KBM-7 (cell line): ENCODE measurements at places on chromosomes 2 and 18.

DNA sequence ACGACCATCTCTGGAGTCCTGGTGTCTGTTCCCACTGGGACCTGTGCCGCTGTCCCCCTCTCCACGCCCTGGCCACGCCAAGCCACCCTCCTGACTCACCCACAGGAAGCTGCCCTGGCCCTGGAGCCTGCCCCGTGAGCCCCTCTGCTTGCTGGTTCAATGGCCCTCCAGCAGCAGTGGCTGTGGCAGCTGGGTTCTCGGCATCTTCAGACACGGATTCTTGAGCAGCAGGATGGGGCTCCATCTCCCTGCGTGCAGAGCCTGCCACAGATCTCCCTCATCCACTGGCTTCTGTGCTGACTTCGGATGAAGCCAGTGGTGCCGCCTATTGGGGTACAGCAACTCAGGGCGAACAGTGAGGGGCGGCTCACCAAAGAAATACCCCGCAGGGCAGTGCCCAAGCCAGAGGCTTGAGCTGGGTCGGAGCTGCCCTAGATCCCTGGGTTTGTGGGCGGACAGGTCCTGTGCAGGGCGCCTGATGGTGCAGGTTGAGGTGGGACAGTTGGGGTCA is 14.0 kb downstream of the CAPN10 start:
- no peak for DNase-seq

- no peak for DNase-seq
Measured at GRCh38 chr2:127125821-127126220, 18.9 kb upstream of the BIN1 start.

DNA sequence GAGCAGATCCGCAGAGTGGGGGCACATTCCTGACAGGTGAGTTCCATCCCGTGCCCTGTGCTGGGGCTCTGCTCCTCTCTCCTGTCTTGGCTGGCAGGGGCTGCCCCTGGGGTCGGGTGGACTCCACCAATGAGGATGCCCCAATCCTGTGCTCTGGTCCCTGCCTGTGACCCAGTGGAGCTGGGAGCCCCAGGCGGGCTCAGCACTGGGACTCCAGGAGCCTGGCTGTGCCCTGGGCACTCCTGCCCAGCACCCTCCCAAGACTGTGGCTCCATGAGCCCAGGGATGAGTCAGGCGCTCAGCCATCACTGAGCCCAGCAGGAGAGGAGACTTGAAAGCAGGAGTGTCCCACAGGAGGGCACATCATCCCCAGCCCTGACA is 53.9 kb downstream of the MBP start:
- DNase-seq, result no peak

DNA sequence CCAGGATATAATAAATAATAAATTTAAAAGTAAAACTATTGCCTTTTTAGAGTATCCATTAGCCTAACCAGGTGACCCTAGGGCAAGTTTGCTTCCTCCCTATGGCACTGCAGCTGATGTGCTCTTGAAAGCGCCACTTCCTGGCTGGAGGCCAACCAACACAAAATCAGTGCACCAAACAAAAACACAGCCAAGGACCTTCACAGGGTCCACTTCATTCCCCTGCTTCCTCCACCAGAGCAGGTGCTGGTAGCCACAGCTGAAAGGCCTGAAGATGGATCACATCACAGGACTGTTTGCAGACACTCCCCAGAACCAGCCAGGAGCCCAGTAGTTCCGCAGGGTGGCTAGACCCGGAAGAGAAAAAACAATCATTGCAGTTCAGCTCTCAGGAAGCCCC is 108.8 kb downstream of the TWIST2 start:
- no peak for DNase-seq

DNA sequence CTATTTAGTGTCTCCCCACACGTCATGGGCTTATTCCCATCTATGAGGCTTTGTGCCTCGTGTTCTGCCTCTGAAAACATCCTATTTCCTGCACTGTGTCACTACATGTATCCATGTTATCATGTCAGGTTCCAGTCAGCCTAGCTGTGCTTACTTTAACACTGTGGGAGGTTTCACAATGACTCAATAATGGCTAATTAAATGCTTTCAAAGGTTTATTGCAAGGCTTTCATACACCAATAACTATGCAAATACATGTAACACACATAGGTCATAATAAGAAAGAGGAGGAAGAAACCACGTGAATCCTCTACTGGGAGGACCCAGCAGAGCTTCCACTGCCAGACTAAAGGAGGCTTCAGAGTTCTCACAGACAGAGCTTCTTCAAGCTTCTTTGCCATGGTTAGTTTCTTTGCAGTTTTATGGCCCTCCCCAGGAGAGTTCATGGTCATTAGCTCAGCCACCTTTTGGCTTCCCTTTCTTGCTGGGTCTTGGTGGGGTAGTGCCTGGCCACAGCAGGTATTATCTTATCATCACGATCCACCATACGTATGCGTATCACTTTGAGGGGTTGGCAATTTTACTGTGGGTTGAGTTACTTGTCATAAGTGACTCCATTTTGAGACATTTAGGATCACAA is 5.1 kb upstream of the COLEC12 start:
- DNase-seq, result no peak

GRCh38 chr2:129763190-129763846 is 216.1 kb upstream of the RAB6C start:
- DNase-seq, result no peak

DNA sequence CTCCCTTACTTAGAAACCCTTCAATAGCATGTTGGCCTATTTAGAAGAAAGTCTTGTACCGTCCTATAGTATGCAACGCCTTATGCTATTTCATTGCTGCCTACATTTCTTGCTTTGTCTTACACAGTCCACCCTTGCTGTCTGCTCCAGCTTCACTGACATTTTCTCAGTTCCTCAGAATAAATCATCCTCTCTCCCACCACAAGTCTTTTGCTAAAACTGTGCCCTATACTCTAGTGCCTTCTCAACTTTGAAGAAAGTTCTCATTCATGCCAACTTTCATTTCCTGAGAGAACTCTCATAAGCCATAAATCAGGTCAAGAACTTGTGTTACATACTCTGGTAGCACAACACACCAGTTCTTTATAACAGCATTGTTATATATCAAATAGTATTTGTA is 54.3 kb upstream of the COL3A1 start:
- no peak for DNase-seq

GRCh38 chr2:14459786-14460325 is 172.7 kb upstream of the LRATD1 start:
- DNase-seq, result no peak

GRCh38 chr18:58225101-58225500 is 181.1 kb downstream of the NEDD4L start:
- no peak for DNase-seq

- no peak for DNase-seq
Measured at GRCh38 chr2:149307014-149307413, 23.4 kb upstream of the LYPD6 start.

GRCh38 chr2:24586955-24587354 is 95.9 kb downstream of the NCOA1 start:
- no peak for DNase-seq

GRCh38 chr2:196681510-196681909 is 42.0 kb downstream of the CCDC150 start:
- no peak for DNase-seq

- no peak for DNase-seq
Measured at GRCh38 chr2:239227661-239228371, 173.0 kb downstream of the HDAC4 start.

GRCh38 chr18:57909620-57910019 is 106.5 kb upstream of the ATP8B1 start:
- no peak for DNase-seq

- no peak for DNase-seq
Measured at GRCh38 chr2:158240975-158241374, 139.3 kb downstream of the UPP2 start.

DNA sequence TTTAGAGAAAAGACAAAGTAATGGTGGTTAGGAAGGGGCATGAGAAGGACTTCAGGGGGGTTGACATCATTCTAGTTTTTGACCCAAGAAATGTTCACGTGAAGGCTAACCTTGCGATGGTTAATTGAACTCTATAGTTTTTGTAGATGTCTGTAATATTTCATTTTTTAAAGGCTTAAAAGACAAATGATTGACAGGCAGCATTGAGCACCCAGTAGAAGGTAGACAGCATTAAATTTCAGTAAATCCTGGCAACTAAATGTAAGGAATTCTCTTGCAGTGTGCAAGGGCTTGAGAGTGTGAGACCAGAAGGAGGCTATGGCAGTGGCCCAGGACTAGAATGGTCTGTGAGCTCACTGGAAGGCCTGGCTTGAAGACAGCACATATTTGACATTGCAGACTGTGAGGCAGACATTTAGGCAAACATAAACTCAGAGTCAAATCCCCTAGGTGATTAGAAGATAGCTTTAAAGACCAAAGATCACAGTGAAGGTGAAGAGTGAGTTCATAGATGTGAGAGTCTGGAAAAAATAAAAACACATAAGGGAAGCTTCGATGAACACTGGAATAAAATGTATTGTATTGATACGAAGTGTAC is 100.1 kb upstream of the MAP4K4 start:
- no peak for DNase-seq

DNA sequence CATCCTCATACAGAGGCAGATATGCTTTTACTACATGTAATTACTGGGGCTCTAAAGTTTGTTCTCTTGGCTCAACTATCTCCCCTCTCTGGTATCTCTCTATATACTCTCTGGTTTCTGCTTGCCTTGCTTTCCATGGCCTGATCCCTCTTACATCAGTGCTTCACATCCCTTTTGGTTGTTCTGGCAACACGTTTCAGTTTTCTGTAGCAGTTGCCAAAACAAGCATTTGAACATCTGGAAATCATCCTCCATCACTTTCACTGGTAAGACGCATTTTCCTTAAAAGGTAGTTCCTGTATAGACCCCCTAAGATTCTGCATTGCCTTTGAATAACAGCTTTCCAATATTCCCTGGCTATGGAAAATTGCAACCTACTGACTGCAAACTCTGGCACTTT is 25.9 kb downstream of the COL5A2 start:
- no peak for DNase-seq

DNA sequence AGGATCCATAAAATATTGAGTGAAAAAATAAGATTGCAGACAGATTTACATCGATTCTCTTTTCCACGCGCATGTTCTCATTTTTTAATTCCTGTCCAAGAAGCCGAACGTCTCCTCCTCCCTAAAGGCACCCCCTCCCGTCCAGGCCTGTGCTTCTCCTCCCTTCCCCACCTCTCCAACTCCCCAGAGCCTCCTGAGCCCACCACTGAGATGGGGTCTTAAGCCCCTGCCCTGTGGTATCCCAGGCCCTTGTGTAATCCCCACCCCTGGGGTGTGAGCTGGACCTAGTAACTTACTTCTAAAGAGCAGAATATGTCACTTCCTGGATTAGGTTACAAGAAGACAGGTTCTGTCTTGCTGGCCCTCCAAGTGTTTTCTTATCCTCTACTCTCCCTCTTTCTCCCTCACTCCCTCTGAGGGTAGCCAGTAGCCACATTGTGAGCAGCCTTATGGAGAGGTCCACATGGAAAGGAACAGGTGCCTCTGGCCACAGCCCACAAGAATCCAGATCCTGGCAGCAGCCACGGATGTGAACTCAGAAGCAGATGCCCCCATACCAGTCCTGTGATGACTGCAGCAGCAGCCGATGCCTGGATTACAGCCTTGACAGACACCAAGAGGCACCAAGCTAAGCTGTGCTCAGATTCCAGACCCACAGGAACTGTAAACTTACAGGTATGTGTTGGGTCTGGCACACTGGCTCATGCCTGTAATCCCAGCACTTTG is 39.6 kb upstream of the OTOS start:
- no peak for DNase-seq

DNA sequence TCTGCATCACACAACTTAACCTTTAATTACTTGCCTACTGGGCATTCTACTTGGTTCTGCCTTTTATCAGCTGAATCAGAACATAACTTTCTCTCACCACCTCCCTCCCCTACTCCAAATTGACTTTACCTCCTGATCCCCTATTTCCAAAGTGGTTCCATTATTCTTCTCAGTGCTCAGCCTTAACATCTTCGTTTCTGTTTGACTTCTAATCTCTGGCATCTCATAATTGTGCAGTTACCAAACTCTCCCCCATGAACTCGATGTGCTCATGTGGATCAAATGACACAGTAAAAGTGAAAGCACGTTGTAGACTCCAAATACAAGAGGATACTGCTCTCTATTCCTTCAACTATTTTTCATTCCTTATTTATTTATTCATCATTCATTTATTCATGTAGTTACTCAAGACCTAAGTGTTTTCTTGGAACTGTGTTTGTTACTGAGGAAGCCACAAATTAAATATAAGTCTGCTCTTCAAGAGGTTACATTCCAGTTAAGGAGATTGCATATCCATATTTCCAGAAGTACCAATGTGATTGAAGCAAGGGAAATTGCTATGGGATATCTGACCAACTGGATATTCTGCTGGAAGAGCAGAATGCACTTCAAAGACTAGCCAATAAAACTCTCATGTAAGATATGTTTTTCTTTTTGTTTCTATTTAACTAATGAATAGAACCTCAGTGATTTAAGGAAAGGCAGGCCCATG is 158.8 kb downstream of the TMEFF2 start:
- DNase-seq, result no peak

- DNase-seq, result no peak
Measured at GRCh38 chr2:240467149-240467642, 31.7 kb downstream of the GPC1 start.

GRCh38 chr2:175766880-175767279 is 235.2 kb downstream of the LNPK start:
- DNase-seq, result no peak

- no peak for DNase-seq
Measured at GRCh38 chr2:209323738-209324137, 100.1 kb upstream of the MAP2 start.

DNA sequence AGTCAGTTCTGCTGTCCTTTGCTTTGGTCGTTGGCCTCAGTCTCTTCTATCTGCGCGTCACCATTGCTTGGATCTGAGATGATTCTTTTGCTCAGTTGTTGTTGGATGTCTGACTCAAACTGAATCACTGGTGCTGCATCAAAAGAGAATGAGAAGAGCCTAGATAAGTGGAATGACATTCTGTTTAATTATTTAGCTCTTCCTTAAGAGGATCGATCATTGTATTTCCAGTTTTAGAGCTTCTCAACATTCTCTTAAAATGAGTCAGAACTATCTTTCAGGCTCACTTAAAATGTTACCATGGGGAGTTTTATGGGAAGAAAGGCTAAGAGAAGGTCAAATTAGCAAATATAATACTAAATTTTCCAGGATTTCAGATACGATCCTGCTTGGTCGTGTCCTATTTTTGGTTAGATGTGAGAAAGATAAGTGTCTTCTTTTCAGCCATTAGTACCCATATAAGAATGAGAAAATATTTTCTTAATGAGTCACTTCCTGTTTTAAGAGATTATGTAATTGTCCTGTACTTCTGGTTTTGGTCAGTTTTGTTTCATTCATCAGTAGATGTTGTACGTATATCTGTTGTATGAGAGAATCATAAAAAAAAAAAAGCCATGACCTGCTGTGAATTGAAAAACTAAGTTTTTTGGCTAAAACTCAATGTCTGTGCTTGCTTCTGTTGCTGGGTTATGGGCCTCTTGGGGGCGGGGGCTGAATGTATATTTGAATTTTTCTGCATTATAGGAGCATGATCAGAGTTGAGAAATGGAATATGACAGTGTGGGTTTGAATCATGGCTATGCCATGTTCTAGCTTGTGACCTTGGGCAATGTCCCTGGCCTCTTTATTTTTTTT is 31.6 kb upstream of the CASP10 start:
- peak; percentile 76 for DNase-seq

- DNase-seq, result no peak
Measured at GRCh38 chr18:2442726-2443275, 128.5 kb downstream of the METTL4 start.
